ENCODE measurements at places on chromosomes 5 and 9.

DNA sequence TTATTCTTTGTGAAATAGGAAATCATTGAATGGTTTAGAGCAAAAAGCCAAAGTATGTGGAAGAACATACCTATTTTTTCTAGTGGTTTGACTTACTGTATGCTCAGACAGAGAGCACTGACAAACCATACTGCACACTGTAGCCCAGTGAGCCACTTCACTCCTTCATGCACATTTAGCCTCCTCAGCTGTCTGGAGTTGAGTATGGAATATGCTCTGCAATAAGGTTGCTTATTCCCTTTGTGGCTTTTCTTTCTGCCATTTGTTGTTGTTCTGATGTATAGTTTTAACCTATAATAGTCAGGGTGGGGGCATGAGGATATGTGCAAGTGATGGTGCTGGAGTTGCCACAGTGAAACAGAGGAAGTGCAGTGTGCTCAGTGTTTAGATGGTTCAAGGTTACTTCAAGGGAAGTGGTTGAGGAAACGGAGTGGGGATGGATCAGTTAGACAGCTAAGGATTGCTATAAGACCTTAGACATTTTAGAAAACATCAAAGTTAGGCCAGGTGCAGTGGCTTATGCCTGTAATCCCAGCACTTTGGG is 100.7 kb downstream of the CDC42SE2 start:
- no peak for DNase-seq

DNA sequence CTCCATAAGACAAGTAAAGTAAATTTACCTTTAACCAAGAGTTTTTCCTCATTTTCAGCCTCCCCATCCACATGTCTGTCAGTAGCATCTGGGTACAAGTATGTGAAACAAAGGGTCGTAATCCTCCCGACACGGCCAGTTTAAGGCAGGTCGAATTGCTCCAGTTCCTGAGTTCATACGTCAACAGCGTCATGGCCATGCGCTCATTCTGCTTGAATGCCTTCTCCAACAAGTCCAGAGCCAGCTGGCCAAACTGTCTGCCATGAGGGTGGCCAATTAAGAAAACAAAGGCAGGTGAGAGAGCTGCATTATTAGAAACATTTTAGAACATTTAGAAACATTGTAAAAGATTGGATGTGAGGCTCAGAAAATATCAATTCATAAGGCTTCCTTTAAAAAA is 87.5 kb downstream of the TRPM6 start:
- DNase-seq, result no peak

DNA sequence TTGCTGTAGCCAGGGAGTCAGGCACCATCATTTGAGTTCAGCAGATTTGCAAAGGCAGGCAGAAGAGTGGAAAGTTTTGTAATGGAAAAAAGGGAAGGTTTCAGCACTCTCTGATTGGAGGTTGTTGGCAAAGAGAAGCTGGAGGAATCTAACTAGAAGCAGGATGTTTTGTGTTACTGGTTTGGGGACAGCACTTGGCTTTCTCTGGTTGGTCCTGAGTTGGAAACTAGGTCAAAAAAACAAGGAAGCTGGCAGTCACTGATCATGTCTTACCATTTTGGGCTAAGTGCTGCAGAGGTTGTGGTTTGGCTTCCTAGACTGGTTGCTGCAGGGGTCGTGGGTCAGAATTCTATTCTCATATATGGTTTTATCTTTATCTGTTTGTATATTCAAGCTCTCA is 189.8 kb downstream of the DRD1 start:
- no peak for DNase-seq

- DNase-seq, result no peak
These were observed 9.2 kb downstream of the LIFR start for GRCh38 chr5:38547257-38547656.

DNA sequence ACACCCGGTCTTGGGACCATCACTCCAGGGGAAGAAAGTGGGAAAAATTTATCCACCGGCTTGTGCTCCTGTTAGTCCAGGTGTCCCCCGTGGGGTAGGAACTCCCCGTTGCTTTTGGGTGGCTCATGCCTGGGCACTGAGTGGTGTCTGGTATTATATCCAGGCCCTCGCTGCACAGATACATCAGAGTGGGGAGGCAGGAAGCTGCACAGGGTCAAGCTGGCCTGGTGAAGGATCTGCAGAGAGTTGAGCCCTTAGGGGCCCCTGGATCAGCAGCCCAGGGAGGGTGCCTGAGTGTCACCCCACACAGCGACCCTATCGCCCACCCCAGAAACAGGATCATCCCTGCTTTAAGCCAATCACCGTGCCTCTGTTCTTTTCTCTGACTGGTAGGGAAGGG is 24.4 kb upstream of the COL5A1 start:
- no peak for DNase-seq

DNA sequence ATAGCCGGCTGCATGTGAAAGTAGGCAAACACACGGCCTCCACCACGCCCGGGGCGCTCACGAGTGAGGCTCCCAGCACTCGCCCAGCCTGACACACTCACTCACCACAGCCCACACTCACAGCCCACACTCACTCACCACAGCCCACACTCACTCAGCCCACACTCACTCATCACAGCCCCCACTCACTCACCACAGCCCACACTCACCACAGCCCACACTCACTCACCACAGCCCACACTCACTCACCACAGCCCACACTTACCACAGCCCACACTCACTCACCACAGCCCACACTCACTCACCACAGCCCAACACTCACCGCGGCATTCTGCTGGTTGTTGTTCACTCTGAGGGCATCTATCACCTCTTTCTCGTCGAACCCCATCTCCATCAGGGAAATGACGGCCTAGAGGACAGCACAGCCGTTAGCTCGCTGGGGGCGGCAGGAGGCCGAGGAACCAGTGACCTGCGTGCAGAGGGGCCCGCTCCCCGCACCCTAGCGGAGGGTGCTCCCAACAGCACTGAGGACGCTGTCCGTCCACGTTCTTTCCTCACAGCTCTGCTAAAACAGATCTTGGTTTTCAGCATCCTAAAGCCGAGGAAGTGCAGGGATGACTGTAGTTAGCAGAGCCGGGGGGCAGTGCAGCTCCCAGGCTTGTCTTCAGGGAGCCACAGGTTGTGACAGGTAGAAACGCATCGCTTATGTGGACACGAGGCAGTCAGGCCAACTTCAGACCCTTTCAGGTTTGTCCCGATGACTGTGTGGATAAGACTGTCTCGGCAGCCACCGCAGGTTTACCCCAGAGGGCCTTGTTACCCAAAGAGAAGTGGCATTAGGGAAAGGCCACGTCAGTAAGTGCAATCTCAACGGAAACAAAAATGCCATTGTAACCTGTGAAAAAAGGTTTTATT is 21.6 kb downstream of the UBAC1 start:
- DNase-seq, result peak; percentile 40

DNA sequence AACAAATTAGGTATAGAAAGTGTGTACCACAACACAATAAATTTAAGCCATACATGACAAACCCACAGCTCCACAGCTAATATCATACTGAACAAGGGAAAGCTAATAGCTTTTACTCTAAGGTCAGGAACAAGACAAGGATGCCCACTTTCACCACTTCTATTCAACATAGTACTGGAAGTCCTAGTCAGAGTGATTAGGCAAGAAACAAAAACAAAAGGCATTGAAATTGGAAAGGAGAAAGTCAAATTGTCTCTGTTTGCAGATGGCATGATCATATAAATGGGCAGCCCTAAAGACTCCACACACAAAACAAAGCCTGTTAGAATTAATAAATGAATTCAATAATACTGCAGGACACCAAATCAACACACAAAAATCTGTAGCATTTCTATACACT is 548.8 kb downstream of the CTNND2 start:
- DNase-seq, result no peak

GRCh38 chr9:127005770-127006314 is 91.3 kb downstream of the RALGPS1 start:
- DNase-seq, result no peak

DNA sequence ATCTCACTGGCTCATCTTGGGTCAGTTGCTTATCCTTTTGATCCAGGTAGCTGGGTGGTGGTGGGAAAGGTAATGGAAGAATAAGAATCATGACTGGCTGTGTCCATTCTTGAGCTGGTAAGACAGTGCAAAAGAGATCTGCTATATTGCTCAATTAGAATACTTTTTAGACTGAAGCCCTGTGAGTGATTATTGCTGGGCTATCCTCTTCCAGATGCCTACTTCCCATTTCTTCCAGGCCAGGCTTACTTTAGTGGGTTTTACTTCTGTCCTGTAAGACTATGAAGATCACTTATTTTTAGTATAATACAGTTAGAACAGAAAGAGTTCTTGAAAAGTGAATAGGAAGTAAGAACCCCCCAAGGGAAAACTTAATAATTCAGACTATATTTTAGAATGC is 7.2 kb downstream of the MARCHF6 start:
- no peak for DNase-seq

DNA sequence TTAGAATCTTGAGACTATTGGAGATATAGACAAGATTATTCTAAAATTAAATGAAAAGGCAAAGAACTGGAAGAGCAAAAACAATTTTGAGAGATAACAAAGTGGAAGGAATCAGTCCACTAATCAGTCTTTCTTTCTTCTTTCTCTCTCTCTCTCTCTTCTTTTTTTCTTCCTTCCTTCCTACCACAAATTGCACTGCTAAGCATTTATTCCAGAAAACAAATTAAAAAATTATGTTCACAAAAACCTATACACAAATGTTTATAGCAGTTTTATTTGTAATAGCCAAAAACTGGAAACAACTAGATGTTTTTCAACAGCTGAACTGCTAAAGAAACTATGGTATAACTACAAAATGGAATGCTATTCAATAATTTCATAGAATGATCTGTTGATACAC is 291.9 kb upstream of the FTMT start:
- DNase-seq, result no peak

GRCh38 chr5:3886524-3887451 is 291.2 kb downstream of the IRX1 start:
- DNase-seq, result no peak

DNA sequence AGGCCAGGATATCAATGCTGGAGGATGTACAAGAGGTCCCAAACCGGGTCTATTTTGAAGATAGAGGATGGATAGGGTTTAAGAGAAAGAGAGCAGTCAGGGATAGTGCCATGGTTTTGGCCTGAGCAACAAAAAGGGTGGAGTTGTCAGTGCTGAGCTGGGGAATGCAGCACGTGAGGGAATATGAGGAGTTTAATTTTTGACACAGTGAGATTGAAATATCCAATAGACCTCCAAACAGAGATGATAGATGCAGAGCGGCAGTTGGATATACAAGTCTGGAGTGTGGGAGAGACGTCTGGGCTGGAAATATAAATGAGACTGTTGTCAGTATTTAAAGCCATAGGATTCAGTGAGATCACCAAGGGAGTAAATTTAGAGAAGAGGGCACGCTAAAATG is 136.7 kb upstream of the EFNA5 start:
- no peak for DNase-seq

- DNase-seq, result no peak
These were observed 1485.7 kb upstream of the CDH9 start for GRCh38 chr5:28523888-28524635.

- no peak for DNase-seq
These were observed 91.1 kb upstream of the DMRT1 start for GRCh38 chr9:750249-750967.

GRCh38 chr5:25823330-25823873 is 1178.6 kb upstream of the CDH10 start:
- DNase-seq, result no peak

DNA sequence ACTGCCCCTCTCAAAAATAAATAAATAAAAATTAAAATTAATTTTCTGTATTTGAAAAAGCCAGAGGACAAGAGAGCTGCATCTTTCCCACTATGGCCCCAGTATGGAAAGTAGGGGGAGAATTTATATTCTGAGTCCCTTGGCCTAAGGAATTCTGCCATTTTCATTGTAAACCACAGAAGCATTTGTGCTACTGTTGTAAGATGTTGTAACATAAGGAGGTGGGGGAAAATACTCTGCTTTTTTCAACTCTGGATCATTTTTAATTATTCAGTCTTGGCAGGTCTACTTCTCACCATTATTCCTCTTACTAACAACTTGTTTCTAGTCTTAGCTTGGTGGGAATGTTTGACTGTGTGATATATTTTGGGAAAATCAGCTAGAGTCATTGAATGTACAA is 52.3 kb upstream of the APC start:
- DNase-seq, result no peak

DNA sequence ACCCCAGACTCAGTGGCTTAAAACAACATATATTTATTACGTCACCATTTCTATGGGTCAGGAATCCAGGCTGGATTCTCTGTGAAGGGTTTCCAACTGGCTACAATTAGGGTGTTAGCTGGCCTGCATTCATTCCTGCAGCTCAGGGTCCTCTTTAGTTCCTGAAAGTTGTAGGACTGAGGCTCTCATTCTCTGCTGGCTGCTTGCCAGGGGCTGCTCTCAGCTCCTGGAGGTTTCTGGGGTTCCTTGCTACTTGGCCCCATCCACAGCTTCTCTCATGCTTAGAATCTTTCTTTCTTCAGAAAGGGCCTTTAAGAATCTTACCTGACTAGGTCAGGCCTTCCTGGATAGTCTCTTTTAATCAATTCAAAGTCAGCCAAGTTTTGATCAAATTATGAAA is 424.6 kb downstream of the GADD45G start:
- no peak for DNase-seq

GRCh38 chr5:59241119-59241518 is 652.4 kb downstream of the PDE4D start:
- no peak for DNase-seq

- no peak for DNase-seq
These were observed 17.5 kb downstream of the UNC5A start for GRCh38 chr5:176827736-176828414.

GRCh38 chr9:89446261-89446960 is 51.5 kb downstream of the SEMA4D start:
- DNase-seq, result no peak

GRCh38 chr5:166722939-166723338 is 1568.5 kb upstream of the WWC1 start:
- no peak for DNase-seq

DNA sequence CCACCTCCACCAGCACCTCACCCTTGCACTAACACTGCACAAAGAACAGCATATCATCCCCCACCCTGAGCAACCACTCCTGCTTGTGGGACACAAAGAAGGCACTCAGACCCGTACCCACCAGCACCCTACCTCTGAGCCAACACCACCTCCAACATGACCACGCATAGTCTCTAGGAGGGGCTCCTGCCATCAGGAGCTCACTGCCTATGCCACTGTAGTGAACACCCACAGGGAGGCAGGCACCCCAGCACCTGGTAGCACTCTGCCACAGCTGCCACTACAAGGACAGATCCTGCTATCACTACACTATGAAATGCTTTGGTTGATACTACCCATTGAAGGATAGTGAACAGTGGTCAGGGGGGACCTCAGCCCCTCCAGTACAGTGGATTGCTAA is 395.6 kb upstream of the GRAMD2B start:
- DNase-seq, result no peak

DNA sequence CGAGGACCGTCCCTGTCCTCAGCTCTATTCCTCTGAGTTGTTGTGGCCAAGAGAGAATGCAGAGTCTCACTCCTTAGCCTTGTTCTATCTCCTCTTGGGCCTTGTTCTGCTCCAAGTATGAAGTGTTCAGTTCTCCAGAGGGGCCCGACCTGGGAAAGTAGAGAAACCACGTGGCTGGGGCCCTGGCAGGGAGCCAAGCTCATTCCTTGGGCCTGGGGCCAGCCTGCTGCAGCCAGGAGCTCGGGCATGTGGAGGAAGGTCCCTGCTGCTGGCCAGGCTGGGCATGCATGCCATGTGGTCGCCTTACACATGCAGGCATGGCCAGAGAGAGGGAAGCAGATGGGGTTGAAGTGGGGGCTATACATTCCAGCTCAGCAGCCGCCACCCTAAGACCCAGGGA is 60.7 kb downstream of the COL27A1 start:
- DNase-seq, result no peak
